ENCODE measurements at places on chromosomes 16 and 17.

- DNase-seq = no peak
Observed at GRCh38 chr17:79633154-79633553, 22.3 kb upstream of the RBFOX3 start.

- DNase-seq = no peak
Observed at GRCh38 chr17:19262650-19263631, 25.8 kb downstream of the EPN2 start.

- DNase-seq = no peak
Observed at GRCh38 chr17:65442250-65442649, 119.2 kb downstream of the AXIN2 start.

GRCh38 chr17:6356562-6356961 lies 78.4 kb downstream of the AIPL1 start:
- DNase-seq = no peak

DNA sequence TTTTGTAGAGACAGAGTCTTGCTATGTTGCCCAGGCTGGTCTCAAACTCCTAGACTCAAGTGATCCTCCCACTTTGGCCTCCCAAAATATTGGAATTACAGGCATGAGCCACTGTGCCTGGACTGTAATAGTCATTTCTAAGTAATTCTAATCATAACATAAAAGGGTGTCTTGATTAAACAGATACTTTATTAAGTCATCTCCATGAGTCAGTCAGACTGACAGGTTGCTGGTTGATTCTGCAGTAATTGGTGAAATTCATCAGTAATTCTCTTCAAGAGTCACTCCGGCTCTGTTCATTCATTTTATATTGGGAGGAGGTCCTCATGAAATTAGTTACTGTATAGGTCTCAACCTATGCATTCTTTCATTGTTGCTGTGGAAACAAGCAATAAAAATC lies 85.6 kb downstream of the SPECC1 start:
- no peak for DNase-seq

GRCh38 chr17:37742116-37742761 lies 2.6 kb downstream of the HNF1B start:
- DNase-seq = no peak

- DNase-seq = no peak
Observed at GRCh38 chr17:79838522-79839274, 542 bp downstream of the CBX4 start.

- DNase-seq = no peak
Observed at GRCh38 chr17:55830699-55831471, 80.0 kb downstream of the PCTP start.

DNA sequence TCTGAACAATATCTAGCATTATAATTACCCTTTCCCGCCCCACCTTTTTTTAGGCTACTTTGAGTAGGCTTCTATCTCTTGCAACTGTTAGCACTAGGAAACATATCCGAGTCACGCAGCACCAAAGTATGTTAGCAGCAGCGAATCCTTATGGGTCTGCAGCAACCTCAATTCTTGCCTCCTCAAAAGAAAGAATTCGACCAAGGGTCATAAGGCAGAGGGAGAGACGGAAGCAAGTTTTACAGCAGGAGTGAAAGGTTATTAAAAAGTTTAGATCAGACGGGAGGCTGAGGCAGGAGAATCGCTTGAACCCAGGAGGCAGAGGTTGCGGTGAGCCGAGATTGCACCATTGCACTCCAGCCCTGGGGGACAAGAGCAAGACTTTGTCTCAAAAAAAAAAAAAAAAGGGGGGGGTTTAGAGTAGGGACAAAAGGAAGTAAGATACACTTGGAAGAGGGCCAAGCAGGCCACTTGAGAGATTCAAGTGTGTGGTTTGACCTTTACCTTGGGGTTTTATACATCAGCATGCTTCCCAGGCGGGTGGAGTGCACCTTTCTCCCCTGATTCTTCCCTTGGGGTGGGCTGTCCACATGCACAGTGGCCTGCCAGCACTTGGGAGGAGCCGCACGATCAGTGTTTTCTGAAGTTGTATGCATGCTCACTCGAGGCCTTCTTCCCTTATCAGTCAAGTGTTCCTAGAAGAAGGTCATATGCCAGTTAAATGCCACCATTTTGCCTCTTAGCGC lies 67.7 kb downstream of the HLF start:
- no peak for DNase-seq

- DNase-seq = no peak
Observed at GRCh38 chr16:22381392-22381791, 7.0 kb upstream of the CDR2 start.

DNA sequence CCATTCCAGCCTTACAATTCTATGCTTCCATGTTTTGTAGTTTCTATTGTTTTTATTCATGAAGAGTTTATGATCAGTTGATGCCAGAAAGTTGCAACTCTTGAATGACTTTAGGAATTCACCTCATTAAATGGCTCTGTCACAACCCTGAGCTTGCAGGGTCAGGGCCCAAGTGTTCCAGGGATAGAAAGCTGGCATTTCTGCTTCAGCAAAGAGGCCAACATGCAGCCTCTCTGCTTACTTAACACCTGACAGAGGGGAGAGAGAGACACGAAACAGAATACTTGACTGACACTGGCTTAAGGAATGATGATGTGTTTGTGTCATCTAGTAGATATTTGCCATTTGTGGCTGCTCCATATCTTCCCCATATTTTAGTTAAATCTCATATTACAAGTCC lies 328.1 kb downstream of the CA10 start:
- DNase-seq = no peak

DNA sequence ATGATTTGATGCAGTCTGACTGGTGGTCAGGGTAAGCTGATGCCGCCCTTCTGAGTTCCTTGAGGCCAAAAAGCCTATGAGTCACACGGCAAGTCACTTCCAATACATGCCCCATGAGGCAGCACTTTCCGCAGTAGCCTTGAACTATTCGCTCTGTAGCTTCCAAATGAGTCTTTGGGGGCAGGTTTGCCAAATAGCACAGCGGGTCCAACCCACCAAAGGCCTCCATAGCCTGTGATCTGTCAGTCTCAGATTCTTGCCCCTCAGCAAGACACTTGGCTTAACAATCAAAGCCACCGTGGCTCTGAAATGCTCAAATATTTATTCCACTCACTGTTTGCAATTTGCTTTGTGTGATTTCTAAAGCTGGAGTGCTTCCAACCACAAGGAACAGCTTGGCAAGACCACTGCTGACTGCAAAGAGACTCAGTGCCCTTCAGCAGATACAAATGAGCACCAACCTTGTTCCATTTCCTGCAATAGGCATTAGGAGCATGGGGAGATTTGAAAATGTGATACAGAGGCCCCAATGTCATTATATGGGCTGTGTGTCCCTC lies 45.4 kb downstream of the CLEC19A start:
- no peak for DNase-seq

DNA sequence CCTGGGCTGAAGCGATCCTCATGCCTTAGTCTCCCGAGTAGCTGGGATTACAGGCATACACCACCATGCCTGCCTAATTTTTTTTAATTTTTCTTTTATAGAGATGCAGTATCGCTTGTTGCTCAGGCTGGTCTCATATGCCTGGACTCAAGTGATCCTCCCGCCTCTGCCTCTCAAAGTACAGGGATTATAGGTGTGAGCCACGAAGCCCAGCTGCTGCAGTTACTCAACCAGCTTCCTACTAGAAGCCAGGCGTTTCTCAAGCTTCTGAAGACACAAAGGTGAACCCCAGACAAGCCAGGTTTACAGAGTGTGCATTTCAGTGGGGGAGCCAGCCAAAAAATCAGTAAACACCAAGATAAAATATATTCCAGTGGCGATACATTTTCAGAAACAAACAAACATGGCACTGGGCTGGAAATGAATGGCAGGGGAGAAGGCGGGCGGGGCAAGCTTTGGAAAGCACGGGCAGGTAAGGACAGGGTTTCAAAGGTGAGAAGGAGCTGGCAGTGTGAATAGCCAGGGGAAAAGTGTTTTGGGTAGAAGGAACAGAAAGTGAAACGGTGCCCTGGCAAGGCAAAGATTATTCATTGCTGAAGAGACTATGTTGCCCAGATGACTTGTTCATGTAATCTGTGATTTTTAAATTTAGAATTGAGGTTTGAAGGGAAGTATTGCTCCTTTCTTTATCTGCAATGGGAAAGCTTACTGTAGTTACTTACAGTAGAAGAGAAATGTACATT lies 471.1 kb downstream of the WWOX start:
- no peak for DNase-seq

- no peak for DNase-seq
Observed at GRCh38 chr17:65463242-65463641, 98.2 kb downstream of the AXIN2 start.

GRCh38 chr17:66964930-66965800 lies 658 bp downstream of the CACNG4 start:
- DNase-seq = no peak

GRCh38 chr16:74874912-74875546 lies 100.4 kb upstream of the FA2H start:
- no peak for DNase-seq

GRCh38 chr17:59846394-59847165 lies 46.2 kb downstream of the TUBD1 start:
- DNase-seq = peak; percentile 77

- no peak for DNase-seq
Observed at GRCh38 chr16:85420501-85421337, 192.4 kb upstream of the GSE1 start.

GRCh38 chr16:68749432-68749831 lies 12.3 kb downstream of the CDH1 start:
- DNase-seq = no peak

- no peak for DNase-seq
Observed at GRCh38 chr17:55413825-55414489, 7.7 kb downstream of the MMD start.

GRCh38 chr16:10003486-10003885 lies 178.7 kb downstream of the GRIN2A start:
- DNase-seq = no peak

DNA sequence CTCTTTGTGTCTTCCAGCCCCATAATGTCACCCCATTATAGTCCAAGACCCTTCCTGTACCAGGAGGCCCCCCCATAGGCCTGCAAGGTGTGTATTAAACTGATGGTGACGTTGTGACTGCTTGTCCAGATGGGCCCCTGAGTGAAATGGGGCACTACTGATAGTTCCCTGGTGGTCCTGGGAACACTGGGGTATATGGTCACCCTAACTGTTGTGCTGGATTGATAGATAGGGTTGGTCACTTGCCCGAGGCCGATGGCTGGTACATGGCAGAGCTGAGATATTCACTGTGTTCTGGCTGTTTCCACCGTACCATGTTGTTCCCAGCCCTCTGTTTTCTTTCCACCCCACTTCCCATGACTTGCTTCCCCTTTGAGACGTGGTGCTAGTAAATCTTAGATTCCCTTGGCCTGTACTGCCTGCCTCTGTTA lies 4.3 kb downstream of the CNP start:
- no peak for DNase-seq

DNA sequence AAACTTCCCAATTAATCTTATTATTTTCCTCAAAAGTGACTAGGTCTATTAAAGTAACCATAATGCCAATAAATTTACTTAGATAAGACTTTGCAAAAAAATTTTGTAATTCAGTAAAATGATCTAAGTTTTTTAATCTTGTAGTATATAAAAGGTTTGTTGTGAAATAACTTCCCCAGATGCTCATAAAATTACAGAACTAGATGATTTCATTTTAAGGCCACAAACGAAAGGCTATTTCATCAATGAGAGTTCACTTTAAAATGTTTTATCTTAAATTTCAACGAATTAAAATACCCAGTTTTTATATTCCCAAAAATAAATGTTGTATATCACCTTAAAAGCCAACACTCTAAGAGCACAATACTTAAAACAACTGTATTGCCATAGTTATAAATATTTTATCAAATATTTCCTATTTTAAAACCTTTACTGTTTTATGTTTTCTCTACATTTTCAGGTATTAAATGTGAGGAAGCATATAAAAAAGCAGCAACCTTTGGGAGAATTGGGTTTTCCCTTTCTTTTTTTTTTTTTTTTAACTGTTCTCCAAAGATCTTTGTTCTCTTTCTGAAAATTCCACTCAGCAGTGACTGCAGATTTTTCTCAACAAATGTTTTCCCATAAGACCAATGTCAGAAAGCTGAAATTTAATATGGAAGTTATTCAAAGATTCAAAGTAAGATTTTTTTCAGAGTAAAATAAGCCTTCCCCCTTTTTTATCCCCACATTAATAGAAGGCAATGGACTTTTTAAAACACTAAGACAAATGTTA lies 169.9 kb downstream of the CYB561 start:
- no peak for DNase-seq

- DNase-seq = no peak
Observed at GRCh38 chr17:76049836-76050537, 22.3 kb downstream of the SRP68 start.

DNA sequence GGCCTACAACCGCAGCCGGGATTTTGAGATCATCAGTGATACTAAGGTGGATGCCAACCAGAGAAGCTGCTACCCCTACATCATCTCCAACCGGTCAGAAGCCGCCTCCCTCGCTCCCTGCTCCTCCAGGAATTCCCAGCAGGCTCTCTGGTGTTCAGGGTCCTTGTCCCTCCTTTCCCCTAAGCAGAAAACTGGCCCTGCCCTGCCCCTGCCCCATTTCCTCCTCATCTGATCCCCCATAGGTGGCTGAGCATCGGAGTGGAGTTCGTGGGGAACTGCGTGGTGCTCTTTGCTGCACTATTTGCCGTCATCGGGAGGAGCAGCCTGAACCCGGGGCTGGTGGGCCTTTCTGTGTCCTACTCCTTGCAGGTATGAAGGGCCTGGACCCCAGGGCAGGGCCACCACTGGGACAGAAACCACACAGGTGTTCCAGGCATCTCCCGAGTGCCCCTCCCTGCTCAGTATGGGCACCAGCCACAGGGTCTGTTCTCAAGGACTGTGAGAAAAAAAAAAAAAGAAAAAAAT lies 29.8 kb downstream of the ANKRD40 start:
- DNase-seq = no peak

- DNase-seq = no peak
Observed at GRCh38 chr17:30821871-30822723, 2.4 kb downstream of the CRLF3 start.

- no peak for DNase-seq
Observed at GRCh38 chr16:50402298-50402895, 33.6 kb upstream of the BRD7 start.

GRCh38 chr17:17780922-17781590 lies 55.7 kb downstream of the SREBF1 start:
- no peak for DNase-seq

DNA sequence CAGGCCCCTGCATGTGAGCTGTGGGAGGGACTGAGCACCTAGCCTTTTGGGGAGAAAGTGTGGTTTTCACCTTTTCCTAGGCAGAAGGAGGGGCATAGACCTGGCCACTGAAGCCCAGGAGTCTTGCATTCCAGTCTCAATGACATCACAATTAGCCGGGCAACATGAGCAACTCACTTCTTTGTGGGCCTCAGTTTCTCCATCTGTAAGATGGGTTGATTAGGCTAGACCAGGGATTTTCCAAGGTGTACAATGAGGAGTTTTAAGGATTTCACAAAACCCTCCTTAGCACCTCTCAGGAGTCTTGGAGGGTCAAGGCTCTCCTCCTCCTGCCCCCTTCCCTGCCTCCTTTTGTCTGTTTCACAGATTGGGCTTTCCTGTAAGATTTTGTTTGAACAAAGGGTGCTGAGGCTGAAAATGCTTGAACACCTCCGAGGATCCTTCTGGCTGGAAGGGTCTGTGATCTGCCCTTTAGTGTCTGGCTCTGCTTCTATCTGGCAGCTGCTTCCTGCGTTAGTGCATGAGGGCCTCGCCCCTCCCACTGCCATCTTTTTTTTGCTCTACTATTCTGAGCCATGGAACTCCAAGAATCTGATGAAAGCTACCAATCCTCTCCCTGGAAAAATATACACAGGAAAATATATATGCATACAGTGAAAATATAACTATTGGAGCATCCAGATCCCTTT lies 52.4 kb upstream of the ETV4 start:
- DNase-seq = no peak

- DNase-seq = peak; percentile 79
Observed at GRCh38 chr16:46658925-46659324, 30.1 kb downstream of the VPS35 start.
